Left cardiac atrium (tissue), 4 donors: ENCODE measurements at places on chromosomes 5 and 9. TPM values are rescaled to one million over a fixed set of nuclear protein-coding genes. Genes with fewer than 3 reads are reported as not detected.

- no peak for DNase-seq
Observed at GRCh38 chr5:9034649-9035048, 511.2 kb downstream of the SEMA5A start.

DNA sequence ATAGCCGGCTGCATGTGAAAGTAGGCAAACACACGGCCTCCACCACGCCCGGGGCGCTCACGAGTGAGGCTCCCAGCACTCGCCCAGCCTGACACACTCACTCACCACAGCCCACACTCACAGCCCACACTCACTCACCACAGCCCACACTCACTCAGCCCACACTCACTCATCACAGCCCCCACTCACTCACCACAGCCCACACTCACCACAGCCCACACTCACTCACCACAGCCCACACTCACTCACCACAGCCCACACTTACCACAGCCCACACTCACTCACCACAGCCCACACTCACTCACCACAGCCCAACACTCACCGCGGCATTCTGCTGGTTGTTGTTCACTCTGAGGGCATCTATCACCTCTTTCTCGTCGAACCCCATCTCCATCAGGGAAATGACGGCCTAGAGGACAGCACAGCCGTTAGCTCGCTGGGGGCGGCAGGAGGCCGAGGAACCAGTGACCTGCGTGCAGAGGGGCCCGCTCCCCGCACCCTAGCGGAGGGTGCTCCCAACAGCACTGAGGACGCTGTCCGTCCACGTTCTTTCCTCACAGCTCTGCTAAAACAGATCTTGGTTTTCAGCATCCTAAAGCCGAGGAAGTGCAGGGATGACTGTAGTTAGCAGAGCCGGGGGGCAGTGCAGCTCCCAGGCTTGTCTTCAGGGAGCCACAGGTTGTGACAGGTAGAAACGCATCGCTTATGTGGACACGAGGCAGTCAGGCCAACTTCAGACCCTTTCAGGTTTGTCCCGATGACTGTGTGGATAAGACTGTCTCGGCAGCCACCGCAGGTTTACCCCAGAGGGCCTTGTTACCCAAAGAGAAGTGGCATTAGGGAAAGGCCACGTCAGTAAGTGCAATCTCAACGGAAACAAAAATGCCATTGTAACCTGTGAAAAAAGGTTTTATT lies 21.6 kb downstream of the UBAC1 start:
- DNase-seq, result no peak

DNA sequence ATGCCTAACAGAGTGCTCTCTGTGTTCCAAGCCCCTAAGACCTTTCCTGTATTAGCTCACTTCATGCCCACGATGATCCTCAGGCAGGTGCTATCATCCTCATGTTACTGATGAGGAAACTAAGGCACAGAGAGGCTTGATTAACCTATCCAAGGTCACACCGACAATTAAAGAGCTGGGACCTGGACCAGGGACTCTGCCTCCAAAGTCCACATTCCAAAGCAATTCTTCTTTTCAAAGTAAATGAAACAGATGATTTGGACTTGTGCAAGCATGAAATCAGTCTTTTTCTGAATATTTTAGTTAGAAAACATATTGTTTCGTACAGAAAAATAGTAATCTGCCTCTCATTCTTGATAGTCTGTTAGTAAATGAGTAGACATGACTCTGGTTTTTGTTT lies 18.1 kb upstream of the RASEF start:
- no peak for DNase-seq

DNA sequence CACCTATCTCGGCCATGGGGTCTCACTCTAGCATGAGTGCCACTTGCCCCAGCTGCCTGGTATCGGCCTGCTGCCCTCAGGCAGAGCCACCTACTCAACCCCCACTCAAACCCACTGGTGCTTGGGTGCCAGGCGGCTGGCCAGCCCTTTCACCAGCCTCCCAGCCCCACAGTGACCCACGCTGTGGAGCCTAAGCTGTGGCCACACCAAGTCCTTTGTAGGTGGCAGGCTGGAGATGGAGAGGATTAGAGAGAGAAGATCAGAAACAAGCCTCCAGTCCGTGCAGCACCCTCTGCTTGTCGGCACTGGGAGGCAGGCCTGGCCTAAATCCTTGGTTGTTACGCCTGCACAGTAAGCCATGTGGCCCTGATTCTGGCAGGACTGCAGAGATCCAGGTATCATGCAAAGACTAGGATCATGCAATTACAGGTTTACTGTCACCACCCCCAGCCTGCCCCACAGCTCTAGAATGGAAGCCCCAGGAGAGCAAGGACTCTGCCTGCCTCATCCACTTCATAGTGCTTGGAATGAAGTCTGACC lies 171.7 kb downstream of the COL23A1 start:
- no peak for DNase-seq

DNA sequence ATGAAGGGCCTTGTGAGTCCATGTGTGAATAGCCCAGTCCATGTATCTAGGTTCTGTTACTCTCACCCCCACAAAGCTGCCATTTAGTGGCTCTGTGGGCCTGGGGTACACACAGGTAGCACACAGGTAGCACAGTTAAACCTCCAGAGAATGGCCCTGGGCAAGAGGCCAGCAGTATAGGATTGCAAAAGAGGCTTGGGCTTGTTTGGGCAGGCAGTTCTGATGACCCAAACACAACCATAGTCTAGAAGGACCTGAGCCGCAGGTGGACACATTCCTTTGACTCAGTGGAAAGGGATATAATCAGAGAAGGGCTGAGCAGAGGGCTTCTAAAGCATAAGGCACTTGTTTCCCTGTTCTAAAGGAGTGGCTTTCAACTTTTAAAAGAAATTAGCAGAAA lies 326.8 kb upstream of the SGCD start:
- no peak for DNase-seq

GRCh38 chr9:111937781-111938426 lies 41.3 kb downstream of the UGCG start:
- DNase-seq, result peak; percentile 42

- no peak for DNase-seq
Observed at GRCh38 chr9:75866273-75866871, 24.1 kb upstream of the PCSK5 start.

DNA sequence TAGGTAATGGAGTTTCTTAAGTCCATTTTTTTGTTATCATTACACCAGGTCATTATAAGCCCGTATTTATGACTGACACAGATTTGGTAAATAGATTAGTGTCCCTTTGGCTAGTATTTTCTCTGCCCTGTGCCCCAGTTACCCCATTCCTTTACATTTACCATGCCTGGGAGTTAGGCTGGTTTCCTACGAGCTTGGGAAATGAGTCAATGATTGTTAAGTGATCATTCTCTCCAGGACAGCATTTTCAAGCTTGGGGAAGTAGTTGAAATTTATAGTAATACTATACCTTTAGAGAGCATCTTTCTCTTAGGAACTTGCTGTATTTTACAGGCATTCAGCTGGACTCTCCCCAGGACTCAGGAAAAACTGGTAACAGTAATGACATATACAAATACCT lies 573.1 kb downstream of the TLE4 start:
- DNase-seq, result no peak

DNA sequence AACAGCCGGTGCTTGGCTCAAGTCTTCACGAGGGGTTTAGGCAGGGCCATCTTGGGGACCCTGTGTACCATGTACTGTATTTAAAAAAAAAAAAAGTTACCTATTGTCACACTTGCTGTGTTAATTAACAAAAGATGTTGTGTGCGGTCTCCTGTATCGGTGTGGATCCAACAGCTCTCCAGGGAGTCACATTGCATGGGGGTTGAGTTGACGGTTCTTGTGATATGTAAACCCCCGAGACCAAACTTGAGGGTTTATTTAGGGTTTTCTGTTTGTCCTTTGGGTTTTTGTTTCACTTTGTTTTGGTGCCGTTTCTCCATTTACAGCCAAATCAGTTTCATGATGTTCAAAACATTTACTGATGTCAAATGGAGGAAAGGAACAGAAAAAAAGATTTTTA lies 22.2 kb downstream of the AMBP start:
- no peak for DNase-seq

Gene HAVCR2
- total RNA-seq, result 5.7 TPM

Gene ZNF608
- total RNA-seq, result 21.8 TPM

Gene ADCY2
- total RNA-seq, result 0.35 TPM
